ENCODE measurements at places on chromosomes 11 and 22.

DNA sequence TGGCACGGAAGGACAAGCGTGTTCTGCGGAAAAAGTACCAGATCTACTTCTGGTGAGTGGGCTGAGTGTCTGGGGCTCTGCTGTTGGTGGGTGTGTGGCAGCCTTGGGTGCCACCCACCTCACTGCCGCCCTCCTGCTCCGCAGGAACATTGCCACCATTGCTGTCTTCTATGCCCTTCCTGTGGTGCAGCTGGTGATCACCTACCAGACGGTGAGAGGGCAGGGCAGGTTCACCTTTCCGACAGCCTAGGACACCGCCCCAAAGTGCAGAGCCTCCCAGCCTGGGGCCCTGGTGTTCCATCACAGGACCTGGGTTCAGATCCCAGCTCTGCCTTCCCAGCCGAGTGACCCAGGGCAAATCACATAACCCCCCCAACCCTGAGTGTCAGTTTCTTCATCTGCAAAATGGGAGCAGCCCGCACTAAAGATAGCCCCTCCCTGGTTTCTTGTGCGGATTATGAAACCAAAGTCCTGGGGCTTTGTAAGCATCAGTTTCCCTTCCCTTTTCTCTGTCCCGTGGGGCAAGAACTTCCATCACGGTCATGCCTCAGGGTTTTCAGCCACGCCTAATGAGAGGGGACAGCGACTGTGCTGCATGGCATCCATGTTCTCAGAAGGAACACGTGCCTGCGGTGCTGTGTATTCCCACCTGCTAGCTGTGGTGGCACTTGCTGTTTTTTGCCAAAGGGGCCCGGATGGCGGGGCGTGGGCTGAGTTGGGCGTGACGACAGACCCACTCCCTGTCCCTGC lies 9.8 kb upstream of the TAGLN start:
- no peak for DNase-seq

GRCh38 chr11:97894978-97895377 lies 1125.8 kb upstream of the CNTN5 start:
- DNase-seq = no peak

GRCh38 chr22:18096823-18097222 lies 13.8 kb upstream of the TUBA8 start:
- DNase-seq = no peak

DNA sequence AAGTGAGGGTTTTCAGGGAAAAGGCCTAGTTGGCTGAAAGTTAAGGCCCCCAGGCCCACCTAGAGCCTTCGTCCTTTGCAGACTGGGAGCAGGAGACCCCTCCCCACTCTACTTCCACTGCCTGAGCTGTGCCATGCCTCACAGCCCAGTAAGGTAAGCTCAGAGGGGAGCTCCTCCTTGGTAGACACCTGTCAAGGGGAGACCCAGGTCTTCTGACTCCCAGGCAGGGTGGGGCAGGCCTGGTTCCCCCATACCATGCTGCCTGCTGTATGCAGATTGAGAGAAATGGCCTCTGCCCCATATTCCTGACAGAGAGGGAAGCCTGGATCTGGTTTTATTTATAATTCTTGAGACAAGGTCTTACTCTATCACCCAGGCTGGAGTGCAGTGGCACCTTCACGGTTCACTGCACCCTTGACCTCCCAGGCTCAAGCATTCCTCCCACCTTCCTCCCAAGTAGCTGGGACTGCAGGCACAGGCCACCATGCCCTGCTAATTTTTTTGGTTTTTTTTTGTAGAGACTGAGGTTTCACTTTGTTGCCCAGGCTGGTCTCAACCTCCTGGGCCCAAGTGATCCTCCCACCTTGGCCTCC lies 697 bp downstream of the RAB36 start:
- DNase-seq = no peak

DNA sequence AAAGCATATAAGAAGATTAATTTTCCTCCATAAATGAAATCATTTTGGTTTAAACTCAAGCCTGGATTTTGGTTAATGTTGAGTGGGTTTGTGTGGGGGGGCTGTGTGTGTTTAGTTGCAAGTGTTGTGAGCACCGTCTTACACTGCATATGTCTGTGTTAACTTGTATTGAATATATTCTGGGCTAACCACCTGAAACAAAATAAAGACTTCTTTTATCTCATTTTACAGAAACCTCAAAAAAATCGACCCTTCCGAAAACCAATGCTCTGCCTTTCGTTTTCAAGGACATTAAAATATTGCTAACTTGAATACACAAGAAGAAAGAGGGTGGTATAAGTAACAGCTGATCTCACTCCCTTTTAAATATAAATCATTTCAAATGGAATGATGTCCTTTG lies 192.2 kb upstream of the BLID start:
- DNase-seq = no peak

DNA sequence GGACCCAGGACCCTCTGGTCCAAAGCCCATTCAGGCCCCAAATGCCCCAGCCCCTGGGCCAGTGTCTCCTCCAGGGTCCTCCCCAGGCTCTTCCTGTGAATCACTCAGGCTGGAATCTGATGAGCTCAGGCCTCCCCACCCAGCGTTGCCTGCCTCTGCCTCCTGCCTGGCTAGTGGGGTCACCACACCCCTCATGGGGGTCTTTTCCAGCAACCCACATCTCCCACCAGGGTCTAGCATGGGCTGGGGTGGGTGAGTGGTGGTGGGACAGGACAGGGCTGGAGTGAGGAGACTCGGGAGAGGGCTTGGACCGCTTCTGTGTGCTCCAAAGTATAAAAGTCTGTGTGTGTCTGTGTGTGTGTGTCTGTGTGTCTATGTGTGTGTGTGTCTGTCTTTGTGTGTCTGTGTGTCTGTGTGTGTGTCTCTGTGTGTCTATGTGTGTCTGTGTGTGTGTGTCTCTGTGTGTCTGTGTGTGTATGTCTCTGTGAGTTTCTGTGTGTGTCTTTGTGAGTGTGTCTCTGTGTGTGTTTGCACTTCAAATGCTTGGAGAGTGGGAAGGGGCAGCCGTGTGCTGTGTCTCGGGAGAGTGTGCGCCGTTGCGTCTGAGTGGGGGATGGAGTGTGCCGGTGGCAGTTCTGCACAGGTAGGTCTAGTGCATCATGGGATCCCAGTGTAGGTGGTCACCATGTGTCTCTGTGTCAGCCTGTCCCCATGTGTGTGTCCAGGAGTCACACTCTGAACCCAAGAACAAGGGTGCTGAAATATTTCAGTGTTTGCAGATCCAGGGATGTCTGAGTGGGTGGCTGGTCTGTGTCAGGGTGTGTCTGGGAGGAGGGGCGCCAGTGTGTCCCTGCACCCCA lies 8.8 kb downstream of the RIN1 start:
- DNase-seq = no peak

DNA sequence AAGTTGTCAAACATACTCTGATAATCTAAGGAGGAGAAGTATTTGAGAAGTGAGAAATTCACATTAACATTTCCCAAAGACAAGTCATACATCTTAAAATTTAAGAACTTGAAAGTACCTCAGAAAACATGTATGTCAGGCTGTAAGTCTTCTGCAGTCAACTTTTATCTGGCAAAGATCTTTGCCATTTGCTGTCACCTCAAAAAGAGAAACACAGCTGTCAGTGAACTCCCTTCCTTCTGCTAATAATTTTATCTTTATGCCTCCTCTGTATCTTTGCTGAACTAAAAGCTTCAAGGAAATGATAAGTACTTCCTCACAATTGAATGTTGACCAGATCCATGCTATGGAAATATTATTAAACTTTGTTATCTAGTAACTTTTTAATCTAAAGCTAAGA lies 18.7 kb downstream of the TTC17 start:
- no peak for DNase-seq

All from kidney epithelial cell (primary cell).